ENCODE measurements at places on chromosomes 12 and 14.

- DNase-seq = peak; percentile 84
These were observed 9.7 kb upstream of the TUBA1A start for GRCh38 chr12:49198431-49199155.

- peak; percentile 32 for DNase-seq
These were observed 35.1 kb downstream of the EIF2S3B start for GRCh38 chr12:10540776-10541205.

DNA sequence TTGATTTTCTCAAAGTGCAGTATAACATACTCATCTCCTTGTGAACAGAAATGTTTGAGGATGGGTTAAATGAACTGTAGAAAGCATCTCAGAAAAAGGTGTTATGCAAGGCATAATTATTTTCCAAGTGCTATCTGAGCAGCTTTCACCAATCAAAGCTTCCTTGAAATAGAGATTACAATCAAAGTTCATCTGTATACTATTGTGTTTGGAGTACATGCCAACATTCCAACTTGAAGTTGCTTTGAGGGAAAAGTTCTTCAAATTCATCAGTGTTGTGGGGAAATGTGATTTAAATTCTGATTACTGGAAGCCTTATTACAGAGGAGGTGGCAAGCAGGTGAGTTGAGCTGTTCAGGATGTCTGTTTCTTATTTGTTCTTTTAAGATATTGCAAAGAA is 68.2 kb downstream of the TMTC2 start:
- DNase-seq = no peak

GRCh38 chr14:69696633-69697557 is 70.0 kb upstream of the SRSF5 start:
- DNase-seq = no peak

DNA sequence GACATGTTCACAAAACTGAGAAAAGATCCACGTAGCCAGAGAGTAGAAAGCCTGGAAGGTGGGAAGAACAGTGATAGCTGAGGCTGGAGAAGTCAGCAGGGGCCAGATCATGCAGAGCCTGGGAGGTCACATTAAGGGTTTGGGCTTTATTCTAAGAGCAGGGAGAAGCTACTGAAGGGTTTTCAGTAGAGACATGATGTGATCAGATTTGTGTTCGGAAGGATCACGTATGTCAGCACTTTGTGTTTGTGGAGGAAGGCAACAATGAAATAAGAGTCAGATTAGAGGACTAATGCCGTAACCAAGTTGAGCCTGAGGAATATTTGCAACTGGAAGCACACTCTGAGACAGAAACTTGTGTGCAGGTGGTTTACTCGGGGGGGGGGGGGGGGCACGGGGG is 4.2 kb upstream of the PCK2 start:
- no peak for DNase-seq

GRCh38 chr14:22819151-22819988 is 4.1 kb upstream of the SLC7A7 start:
- DNase-seq = no peak

DNA sequence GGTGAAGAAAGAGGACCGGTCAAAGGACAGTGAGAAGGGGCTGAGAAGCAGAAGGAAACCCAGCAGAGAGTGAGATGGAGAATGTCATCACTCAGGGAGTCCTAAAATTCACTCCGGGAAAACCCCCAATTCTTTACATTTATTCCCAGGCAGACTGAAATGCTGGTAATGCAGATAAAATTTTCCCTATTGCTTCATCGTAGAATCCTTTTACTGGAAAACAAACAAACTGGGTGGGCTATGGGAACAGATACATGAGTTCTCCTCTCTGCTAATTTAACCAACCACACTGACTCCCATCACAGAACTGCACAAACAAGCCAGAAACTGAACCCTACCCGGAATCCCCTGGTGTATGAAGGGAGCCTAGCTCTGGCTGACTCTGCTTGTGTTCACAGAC is 20.9 kb downstream of the HEBP1 start:
- no peak for DNase-seq
